ENCODE measurements at places on chromosomes 2 and 18.

GRCh38 chr18:44973282-44973681 is 292.6 kb downstream of the SETBP1 start:
- no peak for DNase-seq

DNA sequence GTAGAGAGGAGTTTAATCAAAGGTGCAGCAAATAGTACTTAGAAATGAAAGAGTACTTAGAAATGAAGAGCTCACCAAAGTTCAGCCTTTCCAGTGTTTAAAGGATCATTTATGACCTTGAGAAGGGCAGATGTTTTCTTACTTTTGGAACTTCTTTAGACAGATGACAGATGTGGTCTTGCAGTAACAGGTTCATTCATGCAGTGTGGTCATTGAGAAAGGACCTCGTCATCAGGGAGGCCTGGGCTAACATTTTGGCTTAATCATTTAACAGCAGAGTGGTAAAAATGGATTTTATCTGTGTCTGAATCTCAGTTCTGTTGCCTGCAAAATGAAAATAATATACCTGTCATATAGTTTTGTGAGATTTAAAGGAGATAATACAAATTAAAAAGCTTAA is 75.1 kb upstream of the NT5C1B start:
- no peak for DNase-seq

- no peak for DNase-seq
Observed at GRCh38 chr18:853471-853870, 41.4 kb upstream of the YES1 start.

DNA sequence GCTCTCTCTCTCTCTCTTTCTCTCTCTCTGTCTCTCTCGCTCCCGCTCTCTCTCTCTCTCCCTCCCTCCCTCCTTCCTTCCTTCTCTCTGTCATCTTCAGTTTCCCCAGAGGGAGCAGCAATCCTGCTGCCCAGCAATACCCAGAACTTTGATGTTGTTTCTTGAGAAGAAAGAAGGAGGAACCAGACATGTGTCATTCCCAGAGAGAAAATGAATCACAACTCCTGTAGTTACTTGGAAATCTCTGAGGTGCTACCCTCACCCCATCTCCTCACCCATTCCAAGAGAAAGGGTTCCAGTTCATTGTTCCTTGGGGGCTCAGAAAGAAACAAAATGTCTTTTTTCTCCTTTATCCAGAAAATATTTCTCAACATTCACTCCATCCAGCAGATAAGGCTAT is 449.1 kb downstream of the TNS1 start:
- DNase-seq = no peak

- DNase-seq = no peak
Observed at GRCh38 chr2:169715379-169716237, 18.0 kb upstream of the KLHL23 start.

DNA sequence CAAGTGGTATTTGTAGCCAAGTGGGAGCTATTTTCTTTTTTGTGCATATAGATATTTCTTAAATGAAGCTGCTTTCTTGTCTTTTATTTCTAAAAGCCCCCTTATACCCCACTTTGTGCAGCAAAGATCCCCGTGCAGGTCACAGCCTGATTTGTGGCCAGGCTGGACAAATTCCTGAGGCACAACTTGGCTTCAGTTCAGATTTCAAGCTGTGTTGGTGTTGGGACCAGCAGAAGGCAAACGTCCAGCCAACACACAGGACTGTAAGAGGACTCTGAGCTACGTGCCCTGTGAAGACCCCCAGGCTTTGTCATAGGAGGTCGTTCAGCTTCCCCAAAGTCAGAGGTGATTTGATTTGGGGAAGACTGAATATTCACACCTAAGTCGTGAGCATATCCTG is 21.9 kb downstream of the FOSL2 start:
- DNase-seq = no peak

DNA sequence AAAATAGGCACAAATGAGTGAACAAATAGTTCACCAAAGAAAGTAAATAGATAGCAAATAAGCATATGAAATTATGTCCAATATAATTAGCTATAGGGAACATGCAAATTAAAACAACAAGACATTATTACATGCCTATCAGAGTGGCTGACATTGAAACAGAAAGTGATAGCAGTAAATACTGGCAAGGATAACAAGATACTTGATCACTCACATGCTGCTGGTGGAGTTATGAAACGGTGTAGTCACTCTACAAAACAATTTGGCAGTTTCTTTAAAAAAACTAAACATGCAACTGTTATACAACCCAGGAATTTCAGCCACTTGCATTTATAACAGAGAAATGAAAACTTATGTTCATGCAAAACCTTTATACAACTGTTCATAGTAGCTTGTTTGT is 439.2 kb upstream of the ACVR2A start:
- DNase-seq = no peak

- no peak for DNase-seq
Observed at GRCh38 chr18:62963507-62963906, 248.2 kb downstream of the PHLPP1 start.

DNA sequence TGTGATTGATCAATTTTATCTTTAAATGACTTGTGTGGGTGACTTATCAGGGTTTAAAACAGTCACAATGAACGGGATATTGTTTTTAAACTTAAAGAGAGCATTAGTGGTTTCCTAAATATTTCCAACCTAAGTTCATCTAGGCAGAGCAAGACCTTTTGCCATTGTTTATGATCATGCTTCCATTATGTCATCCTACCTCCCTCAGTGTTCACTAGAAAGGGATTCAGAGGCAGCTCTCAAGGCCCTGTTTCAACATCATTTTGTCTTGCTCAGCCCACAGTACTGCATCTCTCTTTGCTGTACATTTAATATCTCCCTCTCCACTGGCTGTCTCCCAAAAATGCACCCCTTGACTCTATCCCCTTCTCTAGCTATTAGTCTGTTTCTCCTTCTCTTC is 21.5 kb upstream of the PELI1 start:
- DNase-seq = no peak

DNA sequence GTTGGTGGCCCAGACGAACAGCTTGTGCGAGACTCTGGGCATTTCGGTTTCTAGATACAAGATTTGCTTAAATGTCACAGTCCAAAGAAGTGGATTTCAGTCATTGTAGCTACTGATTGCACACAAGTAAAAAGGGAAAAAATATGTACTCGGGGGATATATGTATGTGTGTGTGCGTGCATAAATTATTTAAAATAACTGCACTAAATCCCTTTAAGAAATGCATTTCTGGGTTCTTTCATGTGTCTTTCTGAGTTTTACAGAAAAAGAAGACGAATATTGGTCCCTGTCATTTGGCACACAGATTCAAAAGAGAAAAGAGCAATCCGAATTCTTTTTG is 2.1 kb upstream of the EPHA4 start:
- DNase-seq = no peak

DNA sequence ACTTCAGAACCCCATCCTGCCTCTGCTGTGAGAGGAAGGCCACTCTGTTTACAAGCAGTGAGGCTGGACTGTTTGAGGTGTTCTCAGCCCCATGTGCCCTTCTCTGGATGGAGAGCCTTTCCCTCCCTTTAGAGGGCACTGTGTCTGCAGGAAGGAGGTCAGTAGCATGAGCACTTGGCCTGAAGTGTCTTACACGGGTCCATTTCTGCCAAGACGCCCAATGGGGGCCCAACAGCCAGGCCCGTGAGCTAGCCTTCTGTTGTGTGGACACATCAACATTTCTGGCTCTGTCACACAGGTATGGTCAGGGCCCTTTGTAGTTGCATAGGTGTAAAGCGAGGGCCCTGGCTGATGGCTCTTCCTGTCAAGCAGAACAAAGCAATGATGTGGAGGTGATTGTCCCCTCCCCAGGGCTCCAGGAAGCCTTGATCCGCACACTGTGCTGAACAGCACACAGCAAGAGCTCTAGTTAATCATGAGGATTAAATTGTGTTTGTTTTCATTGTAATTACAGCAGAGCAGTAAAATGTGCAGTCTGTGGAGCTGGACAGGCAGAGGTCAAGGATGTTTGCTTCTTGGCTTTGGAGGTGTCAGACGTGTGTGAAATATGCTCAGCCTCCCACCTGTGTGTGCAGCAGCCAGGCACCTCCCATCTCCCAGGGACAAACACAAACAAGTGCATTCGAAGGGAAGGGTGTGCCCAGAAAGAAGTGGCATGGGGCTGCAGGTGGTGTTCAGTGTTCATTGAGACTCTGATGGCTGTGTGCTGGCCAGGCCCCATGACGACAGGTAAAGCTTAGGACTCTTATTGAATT is 132.1 kb downstream of the SH3RF3 start:
- DNase-seq = no peak

DNA sequence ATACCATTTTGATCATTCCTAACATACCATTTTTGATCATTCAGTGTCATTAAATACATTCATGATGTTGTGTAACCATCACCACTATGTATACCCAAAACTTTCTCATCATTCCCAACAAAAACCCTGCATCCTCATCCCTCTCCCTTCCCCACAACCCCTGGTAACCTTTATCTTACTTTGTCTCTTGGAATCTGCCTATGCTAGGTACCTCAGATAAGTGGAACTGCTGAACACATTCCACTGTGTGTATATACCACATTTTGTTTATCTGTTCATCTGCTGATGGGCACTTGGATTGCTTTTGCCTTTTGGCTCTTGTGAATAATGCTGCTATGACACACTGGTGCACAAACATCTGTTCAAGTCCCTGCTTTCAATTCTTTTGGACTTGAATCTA is 83.8 kb upstream of the TFCP2L1 start:
- DNase-seq = no peak

DNA sequence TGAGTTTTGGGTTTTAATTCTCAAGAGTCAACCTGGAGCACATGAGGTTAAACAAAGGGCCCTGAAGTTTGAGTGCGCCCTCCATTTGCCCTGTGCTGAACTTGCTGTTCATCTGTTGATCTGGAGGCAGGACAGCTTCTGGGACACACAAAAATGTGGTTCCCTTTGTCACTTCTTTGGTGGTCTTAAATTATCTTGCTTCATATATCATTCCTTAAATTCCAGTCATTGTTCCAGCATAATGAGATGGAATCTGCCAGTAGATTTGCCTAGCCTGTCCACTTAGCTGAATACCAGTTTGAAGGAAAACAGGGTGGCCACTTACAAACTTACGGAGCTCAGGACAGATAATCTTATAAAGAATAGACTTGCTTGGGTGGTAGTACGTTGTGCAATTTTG is 916 bp downstream of the CETN1 start:
- no peak for DNase-seq

GRCh38 chr2:68974251-68974650 is at the start of gene GKN1:
Gene GKN1, plus strand, starts transcription at chr2:68974636. Its CDS starts 42 bp downstream, at chr2:68974678.
- no peak for DNase-seq

- no peak for DNase-seq
Observed at GRCh38 chr2:233821709-233822100, 32.6 kb downstream of the HJURP start.

DNA sequence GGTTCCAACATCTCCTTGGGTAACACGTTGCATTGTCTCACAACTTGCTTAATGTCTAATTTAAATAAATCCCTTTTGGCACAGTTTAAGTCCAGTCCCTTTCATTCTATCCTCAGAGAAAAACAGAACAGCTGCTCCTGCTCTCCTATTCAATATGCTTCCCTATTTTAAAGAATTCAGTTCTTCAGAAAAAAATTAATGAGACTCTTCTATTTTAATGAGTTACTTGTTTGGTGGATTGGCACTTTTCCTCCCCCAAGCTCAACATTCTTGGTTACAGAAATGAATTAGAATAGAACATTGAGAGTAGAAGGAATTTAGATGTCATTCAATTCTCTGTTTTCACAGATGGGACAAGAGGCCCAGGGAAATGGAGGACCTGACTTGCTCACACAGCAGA is 116.9 kb upstream of the ATP8B1 start:
- no peak for DNase-seq

- no peak for DNase-seq
Observed at GRCh38 chr18:75104483-75104882, 104.5 kb downstream of the PTGR3 start.

DNA sequence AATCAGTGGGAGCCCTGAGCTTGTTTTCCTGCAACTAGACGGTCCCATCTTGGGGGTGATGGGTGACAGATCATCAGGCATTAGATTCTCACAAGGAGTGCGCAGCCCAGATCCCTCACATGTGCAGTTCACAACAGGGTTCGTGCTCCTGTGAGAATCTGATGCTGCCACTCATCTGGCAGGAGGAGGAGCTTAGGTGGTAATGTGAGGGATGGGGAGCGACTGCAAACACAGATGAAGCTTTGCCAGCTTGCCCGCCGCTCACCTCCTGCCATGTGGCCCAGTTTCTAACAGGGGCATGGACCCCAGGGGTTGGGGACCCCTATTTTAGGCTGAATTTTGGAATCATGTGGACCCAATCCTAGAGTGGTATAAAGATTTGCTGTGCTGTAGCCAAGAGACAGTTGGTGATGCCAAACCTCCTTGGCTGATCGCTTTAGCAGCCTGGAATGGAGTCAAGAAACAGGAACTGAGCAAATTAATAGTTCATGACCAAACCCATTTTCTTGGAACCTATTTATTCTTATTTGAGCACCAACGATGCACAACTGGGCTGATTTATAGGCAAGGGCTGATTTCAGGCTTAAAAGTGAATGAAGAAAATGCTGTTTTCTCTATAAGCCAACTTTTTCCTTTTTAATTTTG is 25.7 kb downstream of the LPIN1 start:
- DNase-seq = no peak

DNA sequence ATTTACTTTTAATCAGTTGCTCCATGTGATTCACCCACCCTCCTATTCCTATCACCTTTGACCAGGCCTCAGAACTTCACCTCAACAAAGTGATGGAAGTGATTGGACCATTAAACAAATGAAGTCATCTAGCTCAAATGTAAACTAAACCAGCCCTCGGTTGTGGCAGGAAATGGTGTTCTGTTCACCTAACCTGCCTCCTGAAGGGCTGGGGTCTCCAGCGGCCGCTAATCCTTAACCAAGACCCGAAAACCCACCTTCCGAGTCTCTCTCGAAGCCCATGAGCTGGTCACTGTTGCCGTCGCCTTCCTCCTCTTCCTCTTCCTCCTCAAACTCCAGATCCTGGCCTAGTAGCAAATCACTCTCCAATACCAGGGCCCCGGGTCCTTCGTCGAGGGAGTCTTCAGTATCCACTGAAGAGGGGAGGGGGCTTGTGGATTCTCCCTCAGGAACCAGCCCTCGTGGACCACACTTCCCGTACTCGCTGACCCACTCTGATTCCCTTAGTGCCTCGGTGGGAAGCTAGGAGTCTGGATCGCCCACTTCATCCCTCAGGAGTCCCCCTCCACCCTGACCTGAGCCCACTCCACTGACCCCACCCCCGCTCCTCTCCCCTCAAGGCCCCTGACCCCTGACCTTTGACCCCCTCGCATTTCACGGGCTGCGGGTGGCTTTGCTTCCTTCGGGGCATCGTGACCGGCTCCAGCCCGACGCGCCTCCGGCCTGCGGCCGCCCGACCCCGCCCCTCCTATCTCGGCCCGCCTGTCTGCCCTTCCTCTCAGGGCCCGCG is 503 bp downstream of the ZNF513 start:
- DNase-seq = peak; percentile 70

DNA sequence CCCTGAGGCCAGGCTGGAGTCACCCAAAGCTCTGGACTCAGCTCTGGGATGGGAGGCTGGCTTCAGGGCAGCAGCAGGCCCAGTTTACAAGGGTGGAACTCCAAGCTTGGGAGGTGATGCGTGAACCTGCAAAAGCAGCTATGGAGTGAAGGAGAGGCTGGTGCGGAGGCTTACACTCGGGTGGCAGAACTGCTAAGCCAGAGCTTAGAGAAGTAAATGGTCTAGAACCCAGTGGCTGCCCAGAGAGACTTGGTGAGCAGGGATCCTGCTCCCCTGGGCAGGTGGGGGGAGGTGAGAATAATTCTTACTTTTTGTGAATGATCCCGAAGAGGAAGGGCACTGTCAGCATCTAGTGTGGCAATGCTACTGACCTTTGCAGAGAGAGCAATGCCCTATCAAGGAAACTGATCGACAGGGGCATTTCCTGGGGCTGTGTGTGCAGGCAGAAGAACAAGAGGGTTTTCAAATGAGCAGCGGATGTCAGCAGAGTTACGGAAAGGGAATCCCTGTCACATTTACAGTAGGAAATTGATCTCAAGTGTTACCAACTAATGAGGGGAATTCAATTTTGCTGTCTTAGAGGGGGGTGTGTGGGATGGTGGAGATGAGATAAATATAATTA is 80.4 kb downstream of the TGFA start:
- no peak for DNase-seq

Measured in left ventricle myocardium inferior (tissue), 1 donor.